ENCODE measurements at places on chromosomes 1 and 21. TPM values are rescaled to one million over a fixed set of nuclear protein-coding genes. Genes with fewer than 3 reads are reported as not detected.

DNA sequence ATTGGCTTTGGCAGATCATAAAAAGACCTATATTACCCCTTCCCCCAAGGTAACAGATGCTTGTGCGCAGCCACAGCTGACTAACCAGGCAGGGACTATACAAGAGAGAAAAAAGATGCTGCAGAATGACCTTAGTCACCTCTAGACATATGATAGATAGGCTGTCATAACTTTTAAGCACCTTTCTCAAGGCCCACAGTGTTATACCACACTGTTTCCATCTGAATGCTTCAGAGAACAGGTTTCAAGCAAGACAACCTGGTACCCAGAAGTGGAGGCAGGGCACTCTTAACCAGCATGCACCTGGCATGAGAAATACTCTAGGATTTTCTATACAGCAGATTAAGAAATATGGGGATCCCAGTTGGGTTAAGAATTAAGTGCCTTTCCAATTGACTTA, 12.8 kb upstream of the OVAAL start:
- H3K4me1 ChIP-seq: peaks cover 8% of the 10 kb centered on the region
- no peaks in the 10 kb centered on the region for H3K27me3 ChIP-seq
- no peaks in the 10 kb centered on the region for H3K36me3 ChIP-seq
- no peak for DNase-seq
- no peak overlapping the region for H3K27ac ChIP-seq

PKLR gene
- 2.4 TPM for total RNA-seq

DNA sequence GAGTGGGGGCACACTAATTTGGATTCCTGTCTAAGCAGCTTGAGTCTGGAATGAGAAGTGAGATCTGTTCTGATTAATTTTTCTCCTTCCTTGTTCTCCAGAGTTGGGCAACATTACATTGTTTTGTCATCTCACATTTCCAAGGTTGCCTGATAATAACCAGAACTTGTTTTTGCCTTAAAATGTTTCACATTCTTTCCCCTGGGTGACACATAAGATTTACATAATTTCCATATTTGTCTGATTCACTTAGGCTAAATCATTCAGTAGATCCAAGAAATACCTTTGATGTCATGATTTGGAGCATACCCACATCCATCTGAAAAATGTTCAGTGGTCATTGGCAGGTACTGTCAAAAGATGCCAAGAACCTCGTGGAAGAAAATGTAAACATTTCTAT, 60.3 kb downstream of the XCL2 start:
- no peak overlapping the region for H3K4me3 ChIP-seq
- no peak overlapping the region for H3K27ac ChIP-seq
- H3K4me1 ChIP-seq: 0 out of 2 replicates have a peak, but pooled peaks cover 3% of the 10 kb centered on the region
- no peaks in the 10 kb centered on the region for H3K36me3 ChIP-seq

- H3K36me3 ChIP-seq: no peaks in the 10 kb centered on the region
- no peak overlapping the region for H3K4me3 ChIP-seq
- no peak for DNase-seq
- H3K27me3 ChIP-seq: no peaks in the 10 kb centered on the region
Observed at GRCh38 chr1:50109116-50109515, 396 bp downstream of the ELAVL4 start.

DNA sequence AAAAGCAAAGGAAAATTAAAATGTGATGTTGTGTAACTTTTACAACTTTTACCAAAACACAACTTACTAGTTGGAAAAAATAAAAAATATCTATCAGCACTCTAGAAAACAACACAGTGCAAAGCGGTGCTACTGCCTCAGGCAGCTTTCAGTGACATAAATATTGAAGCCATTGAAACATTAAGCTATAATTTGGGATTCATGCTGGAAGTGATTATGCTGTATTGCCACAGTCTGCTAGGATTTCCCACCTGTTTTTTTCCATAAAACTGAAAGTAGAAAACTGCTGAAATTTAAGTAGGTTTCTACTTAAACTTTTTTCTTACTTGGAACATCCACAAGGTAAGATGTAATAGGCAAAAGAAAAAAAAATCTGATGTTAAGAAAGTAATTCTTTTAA, 674.4 kb downstream of the KCNT2 start:
- H3K27ac ChIP-seq: no peak overlapping the region
- no peaks in the 10 kb centered on the region for H3K36me3 ChIP-seq

- no peak for DNase-seq
- no peaks in the 10 kb centered on the region for H3K36me3 ChIP-seq
- H3K27ac ChIP-seq: no peak overlapping the region
- H3K4me3 ChIP-seq: no peak overlapping the region
Observed at GRCh38 chr1:94886361-94886760, 40.5 kb downstream of the CNN3 start.

ITLN1 gene
- total RNA-seq: not detected

ADSS2 gene
- total RNA-seq: 99.9 TPM

- no peak overlapping the region for H3K27ac ChIP-seq
- no peaks in the 10 kb centered on the region for H3K4me1 ChIP-seq
- no peak for DNase-seq
- H3K36me3 ChIP-seq: no peaks in the 10 kb centered on the region
Observed at GRCh38 chr1:177983482-177984135, 13.8 kb upstream of the SEC16B start.

DNA sequence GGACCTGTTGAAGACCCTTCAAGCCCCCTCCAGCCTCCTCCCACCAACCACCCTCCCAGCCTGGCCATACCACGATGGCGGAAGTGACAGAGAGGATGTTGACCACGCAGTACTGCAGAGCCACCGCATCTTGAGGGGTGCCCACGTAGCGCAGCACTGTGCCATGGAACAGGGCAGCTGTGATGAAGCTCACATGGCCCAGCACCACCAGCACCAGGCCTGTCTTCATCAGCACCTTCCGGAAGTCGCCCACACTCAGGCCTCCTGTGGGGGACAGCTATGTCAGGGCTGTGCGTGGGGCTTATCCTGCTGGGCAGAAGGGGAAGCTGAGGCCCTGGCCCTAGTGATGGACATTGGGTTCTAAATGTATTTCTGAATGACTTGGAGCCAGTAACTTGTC, 3.1 kb downstream of the TMEM54 start:
- H3K27me3 ChIP-seq: peaks cover 39% of the 10 kb centered on the region
- H3K4me1 ChIP-seq: no peaks in the 10 kb centered on the region
- H3K36me3 ChIP-seq: no peaks in the 10 kb centered on the region
- H3K27ac ChIP-seq: no peak overlapping the region

- no peaks in the 10 kb centered on the region for H3K27me3 ChIP-seq
- no peak overlapping the region for H3K27ac ChIP-seq
- DNase-seq: no peak
- H3K4me3 ChIP-seq: no peak overlapping the region
- H3K36me3 ChIP-seq: peaks cover 27% of the 10 kb centered on the region
- peaks cover 15% of the 10 kb centered on the region for H3K4me1 ChIP-seq
Observed at GRCh38 chr1:11054666-11055065, 5.2 kb downstream of the SRM start.

STUM gene
- total RNA-seq: 1.2 TPM

DNA sequence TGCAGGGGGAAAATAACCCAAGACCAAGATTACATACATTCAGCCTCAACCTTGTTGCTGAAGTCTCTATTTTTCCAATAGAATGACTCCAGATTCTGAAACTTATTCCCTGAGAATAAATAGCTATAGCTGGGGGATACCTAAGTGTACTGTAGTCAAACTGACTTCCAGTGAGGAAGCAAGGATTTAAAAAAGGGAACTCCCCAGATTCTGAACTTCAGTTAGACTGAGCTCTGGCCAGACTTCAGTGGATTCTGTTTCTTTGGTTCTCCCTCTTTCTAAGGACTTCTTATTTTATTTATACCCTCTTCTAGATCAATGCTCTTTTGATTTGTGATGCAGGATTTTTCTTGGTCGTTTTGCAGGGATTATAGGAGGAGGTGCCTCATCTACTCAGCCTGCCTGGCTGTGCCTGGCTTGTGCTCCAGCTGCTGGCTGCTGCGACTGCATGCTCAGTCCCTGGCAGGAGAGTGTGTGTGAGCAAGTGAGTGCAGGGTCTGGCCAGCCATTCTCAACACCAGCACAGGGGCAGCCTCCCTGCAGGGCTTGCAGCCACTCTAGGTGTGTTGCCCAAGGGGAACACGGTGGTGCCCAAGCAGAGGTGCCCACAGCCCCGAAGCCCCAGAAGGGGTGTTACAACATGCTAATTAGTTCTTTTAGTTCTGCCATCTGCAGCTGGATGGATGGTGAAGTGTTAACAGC, 43.0 kb downstream of the SPATA17 start:
- no peaks in the 10 kb centered on the region for H3K36me3 ChIP-seq
- DNase-seq: no peak
- H3K27me3 ChIP-seq: no peaks in the 10 kb centered on the region
- no peaks in the 10 kb centered on the region for H3K4me1 ChIP-seq

DNA sequence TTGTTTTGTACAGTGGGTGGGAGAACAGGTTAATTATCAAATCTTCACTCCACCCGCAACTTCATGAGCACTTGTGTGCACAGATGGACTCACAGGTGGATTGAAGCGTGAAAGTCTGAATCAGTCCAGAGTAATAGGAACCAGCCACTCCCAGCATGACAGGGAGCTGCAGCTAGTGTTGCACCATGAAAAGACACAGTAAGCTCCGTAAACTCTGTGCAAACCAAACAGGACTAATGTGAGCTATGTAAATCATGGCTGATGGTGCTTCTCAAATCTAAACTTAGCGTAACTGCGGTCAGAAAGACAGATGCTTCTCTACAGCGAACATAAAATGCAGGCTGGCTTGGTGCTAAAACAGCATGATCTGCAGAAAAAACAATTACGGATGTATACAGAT, 114.4 kb downstream of the CENPF start:
- DNase-seq: no peak
- no peak overlapping the region for H3K4me3 ChIP-seq
- H3K4me1 ChIP-seq: no peaks in the 10 kb centered on the region

FMOD gene
- 0.32 TPM for total RNA-seq

- peaks cover 3% of the 10 kb centered on the region for H3K27me3 ChIP-seq
- H3K36me3 ChIP-seq: no peaks in the 10 kb centered on the region
Observed at GRCh38 chr1:32884726-32885125, 1.6 kb upstream of the HPCA start.

GRCh38 chr1:60918867-60919266, 163.5 kb upstream of the NFIA start:
- H3K4me1 ChIP-seq: peaks cover 8% of the 10 kb centered on the region
- H3K27me3 ChIP-seq: no peaks in the 10 kb centered on the region
- no peak for DNase-seq
- H3K4me3 ChIP-seq: no peak overlapping the region
- no peaks in the 10 kb centered on the region for H3K36me3 ChIP-seq

GBP5 gene
- total RNA-seq: not detected

DNA sequence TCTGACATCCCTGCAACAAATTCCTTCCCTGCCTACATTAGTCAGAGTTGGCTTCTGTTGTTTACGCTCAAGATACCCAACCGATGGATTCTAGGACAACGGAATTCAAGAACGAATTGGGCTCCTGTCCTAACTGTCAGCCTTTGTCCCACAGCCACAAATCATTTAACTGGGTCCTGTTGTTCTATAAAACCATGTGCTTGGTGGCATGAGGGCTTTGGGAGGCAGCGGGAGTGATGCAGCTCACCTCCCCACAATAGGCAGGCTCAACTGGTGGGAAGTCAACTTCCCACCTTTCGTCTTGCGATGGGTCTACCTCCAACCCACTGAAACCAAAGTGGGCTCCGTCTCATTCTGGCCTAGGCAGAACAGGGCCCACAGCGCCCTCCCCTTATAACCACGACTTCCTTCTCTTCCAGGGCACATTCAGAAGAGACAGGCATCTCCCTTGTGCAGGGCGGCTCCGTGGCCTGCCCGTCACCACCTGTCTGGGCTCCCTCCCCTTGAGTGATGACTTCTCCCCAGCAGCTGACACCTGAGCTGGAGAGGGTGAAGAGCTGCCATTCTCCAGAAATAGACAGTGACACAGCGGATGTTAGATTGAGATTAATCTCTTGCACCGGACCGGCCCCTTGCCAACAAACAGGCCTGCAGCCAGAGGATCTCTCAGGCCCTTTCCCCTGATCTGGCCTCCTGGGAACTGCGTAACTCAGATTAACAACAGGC, 26.5 kb downstream of the LRRC38 start:
- no peaks in the 10 kb centered on the region for H3K4me1 ChIP-seq
- no peaks in the 10 kb centered on the region for H3K27me3 ChIP-seq
- H3K36me3 ChIP-seq: no peaks in the 10 kb centered on the region
- no peak overlapping the region for H3K4me3 ChIP-seq
- no peak for DNase-seq

- no peaks in the 10 kb centered on the region for H3K4me1 ChIP-seq
- no peaks in the 10 kb centered on the region for H3K27me3 ChIP-seq
- no peak for DNase-seq
- no peak overlapping the region for H3K27ac ChIP-seq
- no peaks in the 10 kb centered on the region for H3K36me3 ChIP-seq
Observed at GRCh38 chr1:177923441-177923840, 46.4 kb downstream of the SEC16B start.

DNA sequence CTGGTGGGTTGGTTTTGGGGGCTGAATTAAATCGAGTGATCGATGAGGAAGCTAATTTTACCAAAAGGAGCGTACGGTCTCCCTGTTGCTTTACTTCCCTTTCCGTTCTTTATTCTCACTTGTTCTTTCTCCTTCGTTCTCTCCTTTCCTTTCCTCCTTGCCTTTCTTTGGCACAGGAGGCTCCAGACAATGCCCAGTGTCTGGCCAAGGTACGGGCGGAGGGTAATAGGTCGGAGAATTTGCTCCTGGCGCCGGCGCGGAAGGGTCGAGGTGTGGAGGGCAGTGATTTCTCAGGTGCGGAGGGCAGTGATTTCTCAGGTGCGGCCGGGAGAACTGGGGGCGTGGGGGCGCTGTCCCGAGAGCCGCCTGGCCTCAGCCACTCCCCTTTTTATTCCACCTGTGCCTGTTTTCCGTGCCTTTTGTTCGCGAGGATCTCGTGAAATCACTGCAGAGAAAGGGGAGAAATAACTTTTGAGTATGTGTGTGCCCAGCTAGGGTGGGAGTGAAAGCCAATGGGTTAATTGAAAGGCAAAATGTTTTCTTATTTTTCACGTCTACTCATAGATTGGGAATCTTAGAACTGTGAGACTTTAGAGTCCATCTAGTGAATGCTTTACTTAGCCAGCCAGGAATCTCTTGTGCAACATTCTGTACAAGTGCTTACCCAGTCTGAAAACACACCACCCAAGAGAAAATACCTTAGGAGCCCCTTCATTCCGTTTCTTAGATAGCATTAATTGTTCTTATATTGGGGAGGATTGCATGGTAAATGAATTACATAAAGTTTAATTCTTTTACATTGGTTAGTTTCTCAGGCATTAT, 1.3 kb downstream of the FNBP1L start:
- peak overlapping the region; percentile 79 for H3K4me3 ChIP-seq
- H3K36me3 ChIP-seq: no peaks in the 10 kb centered on the region
- peak; percentile 77 for DNase-seq
- H3K4me1 ChIP-seq: no peaks in the 10 kb centered on the region
- H3K27me3 ChIP-seq: no peaks in the 10 kb centered on the region
- H3K27ac ChIP-seq: peak overlapping the region; percentile 95

DNA sequence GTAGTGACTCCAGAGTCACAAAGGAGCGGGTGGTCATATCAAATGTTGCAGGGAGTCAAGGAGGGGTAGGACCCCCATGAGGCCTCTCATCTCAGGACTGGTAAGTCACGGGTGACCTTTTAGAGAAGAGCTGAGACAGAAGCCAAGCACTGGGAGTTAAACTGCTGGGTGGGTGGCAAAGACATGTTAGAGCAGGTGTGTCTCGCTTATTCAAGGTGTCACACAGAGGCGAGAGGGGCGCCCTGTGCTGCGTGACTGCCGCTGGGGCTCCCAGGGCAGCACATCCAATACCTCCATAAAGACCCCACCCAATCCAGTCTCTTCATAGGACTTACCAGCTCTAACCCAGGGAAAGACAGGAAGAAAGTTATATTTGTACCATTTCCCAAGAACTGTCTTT, 15.2 kb downstream of the CASQ2 start:
- no peak overlapping the region for H3K27ac ChIP-seq
- H3K36me3 ChIP-seq: no peaks in the 10 kb centered on the region
- DNase-seq: no peak
